ENCODE measurements at places on chromosomes 6 and 20.

DNA sequence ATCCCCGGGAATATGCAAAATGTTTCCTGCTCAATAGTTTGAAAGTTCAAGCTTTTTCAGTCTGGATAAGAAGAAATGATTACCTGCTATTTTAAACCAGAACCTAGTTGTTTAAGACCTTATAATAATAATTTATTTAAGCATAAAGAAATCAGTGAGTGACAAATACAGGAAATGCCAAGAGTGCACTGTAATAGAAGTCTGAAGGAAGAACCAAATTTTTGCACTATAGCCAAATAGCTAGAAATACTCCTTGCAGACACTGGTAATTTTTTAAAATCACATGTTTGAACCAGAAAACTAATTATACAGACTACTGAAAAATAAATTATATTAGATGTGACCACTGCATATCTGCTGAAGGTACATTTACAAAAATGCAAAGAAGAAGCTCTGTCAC lies 93.2 kb downstream of the MMS22L start:
- no peak for DNase-seq
- H3K4me3 ChIP-seq = no peak overlapping the region
- no peaks in the 10 kb centered on the region for H3K27me3 ChIP-seq
- peaks cover 3% of the 10 kb centered on the region for H3K36me3 ChIP-seq
- no peak overlapping the region for H3K27ac ChIP-seq

DNA sequence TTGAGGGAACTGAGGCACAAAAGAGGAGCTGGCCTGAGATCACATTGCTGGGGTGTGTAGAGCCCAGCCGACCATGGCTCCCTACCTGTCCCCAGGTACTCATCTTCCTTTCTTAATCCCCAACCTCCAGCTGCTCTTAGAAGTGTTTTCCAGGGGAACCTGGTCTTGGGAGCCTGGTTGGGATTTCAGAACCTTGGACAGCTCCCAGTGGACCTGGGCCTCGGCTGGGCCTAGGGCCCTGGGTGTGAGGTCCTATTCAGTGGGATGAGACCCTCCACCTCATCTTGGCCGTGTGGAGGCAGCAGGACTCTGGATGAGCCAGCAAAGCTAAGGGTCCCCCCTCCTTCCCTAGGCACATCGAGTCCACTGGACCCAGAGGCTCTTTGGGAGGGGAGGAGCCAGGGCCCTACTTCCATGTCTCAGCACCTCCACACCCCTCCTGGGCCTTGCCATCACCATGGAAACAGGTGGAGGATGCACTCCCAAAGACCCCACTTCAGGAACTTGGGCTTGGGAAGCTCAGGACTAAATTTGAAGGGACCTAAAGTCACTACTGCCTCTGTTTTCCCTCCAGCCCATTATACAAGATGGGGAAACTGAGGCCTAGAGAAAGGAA lies 38.5 kb downstream of the DLGAP4 start:
- H3K36me3 ChIP-seq = no peaks in the 10 kb centered on the region
- H3K4me1 ChIP-seq = peaks cover 12% of the 10 kb centered on the region
- peak; percentile 18 for DNase-seq
- no peak overlapping the region for H3K4me3 ChIP-seq
- no peak overlapping the region for H3K27ac ChIP-seq

- DNase-seq = no peak
- no peaks in the 10 kb centered on the region for H3K4me1 ChIP-seq
- H3K27me3 ChIP-seq = peaks cover 33% of the 10 kb centered on the region
- H3K4me3 ChIP-seq = no peak overlapping the region
These were observed 14.5 kb upstream of the ELMO2 start for GRCh38 chr20:46420878-46421277.

DNA sequence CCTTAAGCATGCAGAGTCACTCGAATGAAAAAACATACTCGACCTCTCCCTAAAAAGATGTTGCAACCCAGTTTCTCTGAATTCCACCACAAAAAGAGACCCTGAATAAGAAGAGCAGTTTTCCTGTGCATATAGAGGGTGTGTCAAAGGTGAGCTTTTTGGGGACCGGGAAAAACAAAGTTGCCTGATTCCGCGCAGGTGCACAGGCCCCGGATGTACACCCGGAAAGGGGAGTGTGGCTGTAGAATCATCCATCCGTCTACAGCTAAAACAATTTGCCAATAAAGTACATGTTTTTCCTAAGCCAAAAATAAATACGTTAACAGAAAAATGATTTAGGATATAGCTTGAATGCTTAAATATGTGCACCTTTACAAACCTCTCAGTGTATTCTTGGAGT lies 41.2 kb upstream of the IRF4 start:
- H3K4me1 ChIP-seq = no peaks in the 10 kb centered on the region
- DNase-seq = no peak

DNA sequence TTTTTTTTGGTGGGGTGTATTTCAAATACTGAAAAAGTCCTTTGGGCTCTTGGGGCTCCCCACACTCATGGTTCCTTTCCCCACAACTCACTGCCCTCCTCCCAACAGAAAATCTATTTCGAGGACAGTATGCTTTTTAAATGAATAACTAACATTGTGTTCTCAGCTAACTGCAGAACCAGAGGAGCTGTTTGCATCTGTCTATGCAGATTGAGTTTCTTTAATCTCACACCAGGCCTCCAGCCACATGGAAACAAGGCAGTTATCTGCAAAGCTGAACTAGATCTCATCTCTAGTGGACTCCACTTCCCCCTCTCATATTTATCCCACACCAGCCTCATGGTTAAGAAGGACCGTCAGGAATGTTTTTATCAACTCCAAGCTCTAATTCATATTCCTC lies 955.1 kb downstream of the KIF16B start:
- no peaks in the 10 kb centered on the region for H3K36me3 ChIP-seq
- no peak overlapping the region for H3K27ac ChIP-seq
- H3K4me1 ChIP-seq = no peaks in the 10 kb centered on the region
- DNase-seq = no peak
- no peak overlapping the region for H3K4me3 ChIP-seq
- H3K27me3 ChIP-seq = no peaks in the 10 kb centered on the region

All from activated naive CD8-positive, alpha-beta T cell treated with anti-CD3 and anti-CD28 coated beads, Interleukin-2, amount 50 U/mL, for 24 hours (primary cell).